ENCODE measurements at places on chromosomes 4 and X.

DNA sequence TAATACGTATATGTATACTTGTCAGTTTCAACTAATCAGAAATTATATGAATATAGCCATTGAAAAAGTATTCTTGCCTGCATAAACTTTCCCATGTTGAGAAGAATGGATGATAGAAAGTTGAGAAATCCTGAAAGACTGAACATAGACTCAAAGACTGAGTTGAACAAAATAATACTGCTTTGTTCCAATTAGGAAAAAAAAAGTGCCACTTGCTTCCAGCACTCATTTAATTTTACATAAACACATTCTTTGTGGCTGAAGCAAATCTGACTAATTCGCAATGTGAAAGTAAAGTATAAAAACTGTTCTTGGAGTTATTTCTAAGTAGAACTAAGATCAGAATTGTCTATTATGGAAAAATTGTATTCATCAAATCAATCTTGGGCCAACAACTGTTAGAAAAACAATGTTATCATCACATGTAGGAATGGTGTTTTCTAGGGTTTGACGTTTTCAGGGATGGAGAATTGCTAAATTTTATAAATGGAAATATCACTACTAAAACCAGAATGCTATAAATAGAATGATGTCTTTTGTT, 2334.6 kb downstream of the PCDH7 start:
- no peak for DNase-seq

DNA sequence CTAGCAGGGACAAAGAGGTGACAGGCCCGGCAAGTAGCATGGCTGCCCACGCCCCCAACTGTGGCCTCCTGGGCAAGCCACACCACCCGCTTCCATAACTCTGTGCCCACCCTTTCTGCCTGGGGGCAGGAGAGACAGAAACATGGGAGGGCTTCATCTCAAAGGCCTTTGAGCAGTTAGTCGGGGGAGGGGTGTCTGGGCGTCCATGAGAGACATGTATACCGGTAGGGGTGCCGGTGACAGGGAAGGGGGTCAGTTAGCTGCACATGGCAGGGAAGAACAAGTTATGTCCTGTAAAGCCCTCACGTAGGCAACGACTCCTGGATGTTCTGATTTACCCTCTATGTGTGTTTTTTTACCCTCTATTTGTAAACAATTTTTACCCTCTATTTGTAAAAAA, 9.3 kb downstream of the PDZD4 start:
- no peak for DNase-seq

- no peak for DNase-seq
Measured at GRCh38 chr4:88104902-88105610, 53.4 kb downstream of the ABCG2 start.

GRCh38 chr4:81049330-81049729, 18.8 kb downstream of the BMP3 start:
- no peak for DNase-seq

DNA sequence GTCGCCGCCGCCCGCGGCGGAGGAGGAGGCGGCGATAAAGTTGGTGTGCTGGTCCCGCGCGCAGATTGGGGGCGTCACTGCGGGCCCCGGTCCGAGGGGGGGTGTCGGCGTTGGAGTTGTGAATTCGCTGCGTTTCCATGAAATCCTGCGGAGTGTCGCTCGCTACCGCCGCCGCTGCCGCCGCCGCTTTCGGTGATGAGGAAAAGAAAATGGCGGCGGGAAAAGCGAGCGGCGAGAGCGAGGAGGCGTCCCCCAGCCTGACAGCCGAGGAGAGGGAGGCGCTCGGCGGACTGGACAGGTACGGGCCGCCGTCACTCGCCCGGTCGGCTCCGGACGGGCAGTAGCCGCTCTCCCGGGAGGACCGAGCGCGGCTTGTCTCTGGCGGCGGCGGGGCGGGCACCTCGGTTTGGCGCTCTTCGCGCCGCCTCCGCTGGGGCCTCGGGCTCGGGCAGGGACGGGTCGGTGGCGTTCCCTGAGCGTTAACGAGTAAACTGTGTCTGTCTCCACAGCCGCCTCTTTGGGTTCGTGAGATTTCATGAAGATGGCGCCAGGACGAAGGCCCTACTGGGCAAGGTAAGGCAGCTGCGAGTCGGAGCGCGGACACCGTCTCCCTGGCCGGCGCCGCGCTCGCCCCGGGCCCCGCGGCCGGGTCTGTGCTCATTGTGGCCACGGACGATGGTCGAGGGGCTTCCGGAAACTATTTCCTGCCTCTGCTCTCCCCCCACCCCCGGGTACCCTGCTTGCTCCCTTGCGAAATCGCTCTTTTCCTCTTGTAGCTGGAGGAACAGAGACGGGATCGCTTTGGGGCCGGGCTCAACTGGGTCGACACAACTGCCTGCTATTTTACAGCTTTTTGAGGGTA, 658 bp downstream of the KDM6A start:
- DNase-seq = peak; percentile 22

- no peak for DNase-seq
Measured at GRCh38 chr4:52014903-52015302, 5.3 kb downstream of the LRRC66 start.

- no peak for DNase-seq
Measured at GRCh38 chrX:107856289-107856688, 30.6 kb downstream of the MID2 start.
